ENCODE measurements at places on chromosomes 2 and 18.

DNA sequence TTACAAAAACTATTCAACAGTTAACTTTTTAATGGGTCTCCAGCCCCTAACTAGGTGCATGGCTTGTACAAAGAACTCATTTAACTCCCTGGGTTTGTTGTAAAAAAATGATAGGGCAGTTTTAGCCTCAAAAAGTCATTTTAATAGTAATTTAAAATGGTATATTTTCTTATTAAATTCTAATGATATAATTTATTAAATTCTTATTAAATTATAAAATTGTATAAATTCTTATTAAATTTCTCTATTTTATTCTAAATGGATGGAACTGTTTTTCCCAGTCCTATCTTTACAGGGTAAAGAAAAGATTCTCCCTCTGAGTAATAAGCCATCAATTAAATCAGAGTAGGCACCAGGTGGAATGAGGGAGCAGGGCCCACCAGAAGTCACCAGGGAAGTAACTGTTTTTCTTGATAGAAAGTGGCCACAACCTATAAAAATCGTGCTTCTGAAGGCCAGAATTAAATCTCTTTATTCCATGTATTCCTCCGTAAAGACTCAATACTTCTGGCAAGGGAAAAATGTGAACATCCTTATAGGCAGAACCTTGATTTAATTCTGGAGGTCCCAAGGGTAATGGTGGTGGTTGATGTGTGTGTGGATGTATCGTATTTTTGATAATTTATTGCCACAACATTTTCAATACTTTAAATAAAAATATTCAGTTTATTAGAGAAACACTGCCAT is 814 bp downstream of the FKBP7 start:
- DNase-seq, result no peak

GRCh38 chr2:218896501-218897393 is 16.1 kb downstream of the WNT10A start:
- peak; percentile 92 for DNase-seq

DNA sequence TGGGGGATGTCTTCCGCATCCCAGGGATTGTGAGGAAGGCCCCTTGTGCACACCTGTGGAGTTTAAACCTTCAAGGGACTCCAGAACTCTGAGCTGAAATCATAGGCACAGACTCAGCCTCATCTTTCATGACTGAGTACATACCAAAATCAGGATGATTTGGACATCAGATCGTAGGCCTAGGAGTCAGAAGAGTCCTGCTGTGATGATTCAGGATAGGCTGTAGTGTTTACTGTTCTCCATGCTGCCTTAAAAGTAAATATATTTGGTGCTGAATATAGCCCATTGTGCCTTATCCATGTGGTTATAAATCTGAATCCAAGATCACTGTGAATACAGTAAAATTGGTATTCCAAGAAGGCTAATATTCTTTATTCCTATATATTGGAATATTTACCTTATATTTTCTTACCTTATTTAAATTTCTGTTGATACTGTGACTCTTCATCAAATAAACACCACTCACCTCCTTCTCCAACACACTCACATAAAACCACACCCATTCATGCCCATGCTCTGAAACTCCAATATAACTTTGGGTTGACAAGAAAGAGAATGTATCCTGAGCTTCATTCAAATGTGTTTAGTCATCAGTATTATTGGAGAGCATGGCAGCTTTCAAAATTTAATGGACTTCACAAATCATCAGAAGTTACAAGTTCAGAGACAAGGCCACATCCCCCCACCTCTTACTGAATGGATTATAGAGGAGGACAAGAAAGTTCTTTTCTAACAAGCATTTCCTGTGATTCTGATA is 561.4 kb upstream of the LINC00305 start:
- no peak for DNase-seq

- DNase-seq, result no peak
Observed at GRCh38 chr18:12252061-12252460, 2.1 kb upstream of the CIDEA start.

GRCh38 chr2:191867507-191867847 is 20.6 kb upstream of the CAVIN2 start:
- no peak for DNase-seq

GRCh38 chr18:36672437-36673344 is 156.1 kb downstream of the TPGS2 start:
- no peak for DNase-seq

DNA sequence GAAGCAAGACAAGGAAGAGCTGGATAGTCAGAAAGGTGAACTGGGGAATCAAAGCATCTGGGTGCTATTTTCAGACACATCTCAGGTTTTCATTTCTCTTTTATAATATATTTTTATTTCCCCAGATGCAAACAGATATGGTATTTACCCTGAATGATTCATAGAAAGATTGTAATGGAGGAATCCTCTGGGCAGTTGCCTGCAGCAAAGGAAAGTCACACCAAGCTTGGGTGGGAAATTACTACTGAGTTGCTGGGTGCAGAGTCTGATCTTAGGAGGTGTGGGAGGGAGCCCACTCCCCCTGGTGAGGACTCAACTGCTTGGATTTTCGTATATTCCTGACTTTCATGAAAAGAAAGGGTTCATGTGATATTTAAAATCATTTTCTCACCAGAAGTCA is 2.1 kb downstream of the EFR3B start:
- DNase-seq, result no peak

DNA sequence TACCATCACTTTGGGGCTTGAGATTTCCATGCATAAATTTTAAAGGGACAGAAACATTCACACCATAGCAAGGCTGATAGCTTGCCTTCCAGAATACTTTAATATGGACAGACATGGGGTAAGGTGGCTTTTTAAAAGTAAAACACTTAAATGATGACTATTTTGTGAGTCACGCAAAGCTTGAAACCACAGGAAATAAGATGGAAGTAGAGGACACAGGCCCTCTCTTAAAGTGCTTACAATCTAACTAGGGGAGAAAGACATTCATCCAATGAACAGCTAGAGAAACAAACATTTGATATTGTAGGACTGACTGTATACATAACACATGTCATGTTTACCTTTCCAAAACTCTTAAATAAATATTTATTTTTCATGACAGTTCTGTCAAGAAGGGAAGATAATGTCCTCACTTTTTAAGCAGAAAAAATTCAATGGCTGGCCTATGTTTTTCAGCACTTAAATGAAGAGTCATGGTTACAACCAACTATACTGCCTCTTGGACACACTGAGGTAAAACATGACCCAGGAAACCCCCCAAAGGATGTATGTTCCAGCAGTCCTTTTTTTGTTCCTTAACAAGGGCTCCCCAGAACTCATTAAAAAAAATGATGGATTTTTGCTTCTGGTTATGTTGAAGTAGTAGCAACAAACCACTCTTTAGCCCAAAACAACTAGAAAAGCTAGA is 120.0 kb upstream of the RBMS1 start:
- DNase-seq, result no peak

DNA sequence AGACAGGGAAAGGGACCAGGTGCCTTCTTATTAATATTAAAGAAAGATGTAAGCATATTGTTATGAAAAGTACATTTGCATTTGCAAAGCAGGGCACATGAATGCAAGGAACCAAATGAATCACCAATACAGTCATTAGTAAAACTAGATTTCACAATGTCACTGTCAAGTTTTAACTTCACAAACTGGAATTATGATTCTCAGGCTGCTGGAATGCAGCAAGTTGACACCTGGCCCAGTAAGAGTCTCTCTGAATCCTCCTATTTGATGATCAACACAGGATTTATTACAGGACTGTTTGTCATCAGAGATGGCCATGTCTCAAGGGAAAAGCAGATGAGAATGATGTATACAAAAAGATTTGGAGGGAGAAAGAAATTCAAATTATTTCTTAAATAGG is 72.9 kb upstream of the STK39 start:
- DNase-seq, result no peak

GRCh38 chr2:17171446-17172049 is 346.7 kb downstream of the RAD51AP2 start:
- DNase-seq, result no peak

DNA sequence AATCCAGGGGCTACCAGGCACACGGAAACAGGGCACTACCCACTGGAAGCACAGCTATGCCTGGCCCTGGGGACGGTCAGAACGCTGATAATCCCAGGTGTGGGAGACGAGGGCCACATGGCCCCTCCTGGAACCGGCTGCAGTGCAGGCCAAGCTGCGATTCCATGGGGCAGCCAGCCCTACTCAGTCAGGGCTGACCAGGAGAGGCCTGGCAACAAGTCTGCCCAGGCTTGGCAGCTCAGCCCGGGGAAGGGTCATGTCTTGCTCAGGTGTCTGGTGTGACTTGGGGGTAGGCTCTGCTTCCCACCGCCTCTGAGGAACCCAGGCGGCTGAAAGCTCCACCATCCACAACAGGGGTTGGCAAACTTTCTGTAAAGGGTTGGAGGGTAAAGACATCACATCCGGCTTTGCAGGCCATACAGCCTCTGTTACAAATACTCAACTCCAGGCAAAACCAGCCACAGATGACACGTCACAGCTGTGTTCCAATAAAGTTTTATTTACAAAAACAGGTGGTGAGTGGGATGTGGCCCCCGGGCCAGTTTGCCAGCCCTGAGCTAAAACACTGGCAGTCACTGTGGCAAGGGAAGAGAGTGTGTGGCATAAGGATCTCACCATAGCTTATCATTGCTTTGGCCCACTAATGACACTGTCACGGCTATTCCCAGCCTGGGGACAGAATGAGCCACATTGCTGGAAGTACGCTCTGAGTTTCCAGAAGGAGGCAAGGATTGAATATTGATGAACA is 85.2 kb downstream of the NDUFA10 start:
- no peak for DNase-seq

GRCh38 chr18:13319629-13320028 is 101.1 kb downstream of the LDLRAD4 start:
- no peak for DNase-seq

DNA sequence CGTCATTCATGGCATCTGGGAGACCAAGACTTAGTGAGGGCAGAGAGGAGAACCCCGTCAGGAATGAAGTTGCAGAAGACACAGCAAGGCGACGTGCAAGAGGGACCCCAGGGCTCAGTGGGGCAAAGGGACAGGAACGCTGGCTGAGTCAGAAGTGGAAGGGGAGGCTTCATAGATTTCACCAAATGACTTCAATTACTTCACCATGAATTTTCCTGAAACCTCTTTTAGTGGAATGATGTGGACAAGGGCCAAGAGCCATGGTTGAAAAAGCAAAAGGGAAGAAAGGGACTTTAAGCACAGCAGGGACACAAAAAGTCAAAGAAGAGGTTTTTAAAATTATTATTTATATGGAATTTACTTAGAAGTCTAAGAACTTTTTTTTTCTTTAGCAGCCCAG is 141.6 kb upstream of the PID1 start:
- no peak for DNase-seq

GRCh38 chr2:68767031-68767961 is 32.7 kb downstream of the ARHGAP25 start:
- DNase-seq, result peak; percentile 66

DNA sequence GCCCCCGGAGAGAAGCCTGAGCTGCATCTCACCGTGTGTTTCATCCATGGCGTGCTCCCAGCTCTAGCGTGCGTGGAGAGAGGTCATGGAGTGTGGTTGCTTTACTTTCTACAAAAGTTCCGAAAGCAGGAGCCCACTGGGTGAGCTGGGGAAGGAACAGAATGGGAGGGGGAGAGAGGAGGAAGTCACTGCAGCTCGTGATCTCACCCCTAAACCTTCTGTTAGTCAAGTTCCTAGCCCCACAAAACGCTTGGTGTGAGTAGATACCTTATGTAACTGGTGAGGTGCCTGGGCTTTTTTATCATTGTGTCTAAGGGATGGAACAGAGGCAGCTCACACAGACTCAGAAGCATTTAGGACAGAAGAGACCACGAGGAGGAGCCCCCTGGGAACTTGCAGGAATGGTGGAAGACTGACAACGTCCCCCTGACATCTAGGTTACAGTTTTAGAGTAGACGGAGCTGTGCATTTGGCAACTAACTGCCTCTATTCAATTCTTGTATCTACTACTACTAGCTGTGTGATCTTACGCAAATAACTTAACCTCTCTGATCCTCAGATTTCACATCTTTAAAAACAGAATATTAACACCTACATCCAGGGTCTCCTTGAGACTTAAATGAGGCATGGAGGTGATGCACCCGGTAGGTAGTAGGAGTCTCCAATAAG is 123.3 kb downstream of the ARL4C start:
- DNase-seq, result no peak

DNA sequence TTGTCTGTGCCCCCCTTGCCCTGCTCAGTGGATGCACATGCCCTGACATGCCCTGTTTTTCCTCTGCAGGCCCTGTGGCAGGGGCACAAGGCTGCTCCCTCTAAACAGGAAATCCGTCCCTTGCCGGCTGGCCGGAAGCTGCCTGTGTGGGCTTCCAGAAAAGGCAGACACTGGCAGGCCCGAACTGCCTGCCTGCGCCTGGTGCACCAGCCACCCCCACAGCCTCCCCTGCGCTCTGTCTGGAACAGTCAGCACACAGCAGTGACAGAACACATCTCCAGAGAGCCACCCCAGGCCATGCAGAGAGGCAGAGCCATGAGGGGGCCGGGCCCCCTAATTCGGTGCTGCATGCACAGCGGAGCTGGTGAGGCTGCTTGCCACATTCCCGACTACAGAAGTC is 33.5 kb downstream of the LOXHD1 start:
- DNase-seq, result peak; percentile 11

DNA sequence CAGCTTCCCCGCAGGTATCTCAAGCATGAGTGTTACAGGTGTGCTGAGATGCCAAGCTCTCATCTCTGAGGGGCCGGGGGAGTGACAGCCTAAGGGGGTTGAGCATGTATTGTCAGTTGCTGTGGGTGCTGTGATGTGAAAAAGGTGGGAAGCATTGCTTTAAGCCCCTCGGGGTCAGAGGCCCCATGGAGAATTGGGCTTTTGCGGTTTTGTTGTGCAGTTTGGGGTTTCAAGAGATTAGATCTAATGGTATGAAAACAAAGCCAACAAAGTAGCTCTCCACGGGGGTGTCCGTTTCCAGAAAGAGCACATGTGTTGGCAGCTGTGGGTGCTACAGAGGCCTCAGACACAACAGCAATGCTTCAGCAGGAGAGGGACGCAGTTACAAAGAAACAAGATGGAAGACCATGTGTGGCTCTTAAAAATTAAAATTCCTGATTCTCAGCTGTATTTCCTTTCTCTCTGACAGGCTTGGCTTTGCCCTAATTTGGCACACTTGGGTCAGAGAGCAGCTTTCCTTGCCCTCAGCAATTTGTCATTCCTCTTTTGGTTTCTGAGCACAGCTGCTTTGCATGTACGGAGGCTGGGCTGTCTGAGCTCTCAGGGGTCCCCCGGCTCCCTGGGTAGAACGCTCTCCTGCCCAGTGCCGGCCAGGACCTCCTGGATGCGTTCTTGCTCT is 69.9 kb downstream of the TMEM247 start:
- DNase-seq, result no peak

DNA sequence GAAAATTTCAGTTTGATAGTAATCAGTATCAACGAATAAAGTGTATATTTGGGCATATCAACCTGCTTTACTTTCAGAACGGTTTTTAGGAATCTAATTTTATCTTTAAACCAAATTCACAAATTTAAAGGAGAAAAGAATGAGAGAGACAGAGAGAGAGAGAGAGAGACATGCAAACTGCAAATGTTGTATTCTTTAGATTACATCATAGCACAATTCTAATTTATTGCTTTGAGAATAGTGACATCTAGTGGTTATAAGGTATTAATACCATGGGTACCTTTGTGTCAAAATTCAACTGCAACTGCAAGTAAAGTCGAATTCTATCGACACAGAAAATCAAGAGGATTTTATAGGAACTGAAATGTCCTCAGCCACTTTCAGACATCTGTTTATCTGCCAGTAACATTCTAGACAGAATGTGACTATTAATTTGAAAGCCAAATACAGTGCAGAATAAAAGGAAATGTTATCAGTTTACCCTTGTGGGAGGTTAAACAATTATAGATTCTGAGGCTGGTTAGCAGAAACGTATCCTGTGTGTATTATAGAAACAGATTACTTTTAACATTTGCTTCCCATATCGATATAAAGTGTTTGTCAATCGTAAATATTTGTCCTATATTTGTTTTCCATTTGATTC is 529.8 kb upstream of the VRK2 start:
- no peak for DNase-seq

- no peak for DNase-seq
Observed at GRCh38 chr2:144998435-144998834, 478.5 kb upstream of the ZEB2 start.
